Stomach (tissue), 19 donors: ENCODE measurements at places on chromosomes 13 and 19. TPM values are rescaled to one million over a fixed set of nuclear protein-coding genes. Genes with fewer than 3 reads are reported as not detected.
A peak's percentile ranks its signal among the peaks of the same experiment; 100 is the strongest.

MBD3 gene
- total RNA-seq = 62.0 TPM

GFY gene
- total RNA-seq = not detected

ZNF628 gene
- 5.7 TPM for total RNA-seq

RGL3 gene
- 35.9 TPM for total RNA-seq

KLK8 gene
- not detected for total RNA-seq

KLHL1 gene
- total RNA-seq = 0.37 TPM

TRAPPC2B gene
- total RNA-seq = not detected

MCF2L gene
- 66.5 TPM for total RNA-seq

STX10 gene
- total RNA-seq = 179 TPM

LILRA1 gene
- not detected for total RNA-seq

ZNF570 gene
- 16.3 TPM for total RNA-seq

DGKH gene
- total RNA-seq = 41.5 TPM

PGLYRP1 gene
- total RNA-seq = not detected

CEACAM4 gene
- not detected for total RNA-seq

C13orf42 gene
- total RNA-seq = not detected

CD22 gene
- 5.7 TPM for total RNA-seq

- DNase-seq = peak; percentile 70
Measured at GRCh38 chr19:17370026-17370587, 7.0 kb downstream of the PLVAP start.

- DNase-seq = no peak
Measured at GRCh38 chr13:85321734-85322133, 477.5 kb downstream of the SLITRK6 start.

DNA sequence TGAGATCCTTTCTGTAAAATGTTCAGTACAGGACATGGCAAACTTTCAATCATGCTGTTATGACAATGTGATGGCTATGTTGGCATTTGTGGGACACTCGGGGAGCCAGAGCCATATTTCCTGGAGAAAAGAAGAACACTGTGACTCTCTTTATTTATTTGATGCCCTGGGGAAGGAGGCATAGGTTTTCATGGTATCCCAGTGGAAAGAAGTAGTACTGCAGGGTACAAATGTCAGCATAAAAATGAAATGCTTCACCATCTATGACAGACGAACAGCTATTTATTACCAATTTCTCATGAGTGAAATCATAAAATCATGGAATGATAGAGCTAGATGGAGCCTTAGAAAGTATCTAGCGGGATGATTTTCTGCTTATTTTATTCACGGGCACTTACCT is 217.1 kb downstream of the COL4A1 start:
- no peak for DNase-seq

DNA sequence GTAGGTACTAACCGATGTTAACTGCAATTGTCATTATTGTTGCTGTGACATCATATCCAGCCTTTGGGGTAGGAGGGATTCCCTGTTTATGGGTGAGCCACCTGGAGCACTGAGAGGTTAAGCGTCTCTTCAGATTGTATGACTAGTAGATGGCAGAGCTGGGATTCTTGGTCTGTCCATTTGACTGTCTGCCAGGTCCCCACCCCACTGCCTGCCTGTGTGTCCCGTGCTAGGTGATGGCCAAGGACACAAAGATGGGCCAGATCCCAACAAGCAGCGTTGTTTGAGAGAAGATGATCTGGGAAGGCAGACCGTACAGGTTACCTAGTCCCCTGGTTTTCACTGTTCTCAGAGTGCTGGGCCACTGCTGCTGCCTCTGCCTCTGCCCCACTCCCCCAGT is 16.6 kb downstream of the PPP2R1A start:
- DNase-seq = no peak

- no peak for DNase-seq
Measured at GRCh38 chr19:44664976-44665375, 6.3 kb upstream of the CEACAM19 start.

DNA sequence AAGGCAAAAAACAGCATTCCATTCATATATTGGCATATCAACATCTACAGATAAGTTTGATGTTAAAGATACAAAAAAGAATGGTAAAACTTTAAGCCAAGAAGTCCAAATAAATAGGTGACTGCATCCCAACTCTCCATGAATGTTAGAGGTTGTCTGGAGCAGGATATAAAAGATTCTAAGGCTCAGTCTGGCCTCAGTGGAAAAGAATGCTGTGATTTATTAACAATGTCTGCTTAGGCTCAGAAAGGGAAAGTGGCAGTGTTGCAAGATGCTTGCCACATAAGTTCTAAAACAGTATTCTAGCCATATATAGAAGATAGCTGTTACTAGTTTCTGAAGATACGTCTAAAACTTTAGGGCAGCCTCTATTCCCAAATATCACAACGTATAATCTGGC is 179.8 kb upstream of the NBEA start:
- peak; percentile 55 for DNase-seq

- peak; percentile 40 for DNase-seq
Measured at GRCh38 chr19:17125062-17125727, 49.6 kb downstream of the MYO9B start.

GRCh38 chr19:32945260-32945659 is 26.5 kb downstream of the CEP89 start:
- no peak for DNase-seq

DNA sequence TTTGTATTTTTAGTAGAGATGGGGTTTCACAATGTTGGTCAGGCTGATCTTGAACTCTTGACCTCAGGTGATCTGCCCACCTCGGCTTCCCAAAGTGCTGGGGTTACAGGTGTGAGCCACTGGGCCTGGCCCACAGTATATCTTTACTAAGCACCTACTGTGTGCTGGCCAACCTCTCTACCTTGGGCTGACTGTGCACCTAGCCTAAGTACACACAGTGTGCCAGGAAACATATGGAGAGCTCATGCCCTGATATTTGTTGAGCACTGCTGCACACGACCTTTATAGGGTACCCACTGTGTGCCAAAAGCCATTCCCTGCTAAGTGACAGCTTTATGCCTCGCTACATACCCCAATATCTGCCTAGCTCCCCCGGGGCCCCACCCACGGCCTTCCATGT is 6.3 kb upstream of the ARHGAP45 start:
- no peak for DNase-seq

GRCh38 chr13:114323349-114323748 is 9.0 kb downstream of the CHAMP1 start:
- DNase-seq = no peak

DNA sequence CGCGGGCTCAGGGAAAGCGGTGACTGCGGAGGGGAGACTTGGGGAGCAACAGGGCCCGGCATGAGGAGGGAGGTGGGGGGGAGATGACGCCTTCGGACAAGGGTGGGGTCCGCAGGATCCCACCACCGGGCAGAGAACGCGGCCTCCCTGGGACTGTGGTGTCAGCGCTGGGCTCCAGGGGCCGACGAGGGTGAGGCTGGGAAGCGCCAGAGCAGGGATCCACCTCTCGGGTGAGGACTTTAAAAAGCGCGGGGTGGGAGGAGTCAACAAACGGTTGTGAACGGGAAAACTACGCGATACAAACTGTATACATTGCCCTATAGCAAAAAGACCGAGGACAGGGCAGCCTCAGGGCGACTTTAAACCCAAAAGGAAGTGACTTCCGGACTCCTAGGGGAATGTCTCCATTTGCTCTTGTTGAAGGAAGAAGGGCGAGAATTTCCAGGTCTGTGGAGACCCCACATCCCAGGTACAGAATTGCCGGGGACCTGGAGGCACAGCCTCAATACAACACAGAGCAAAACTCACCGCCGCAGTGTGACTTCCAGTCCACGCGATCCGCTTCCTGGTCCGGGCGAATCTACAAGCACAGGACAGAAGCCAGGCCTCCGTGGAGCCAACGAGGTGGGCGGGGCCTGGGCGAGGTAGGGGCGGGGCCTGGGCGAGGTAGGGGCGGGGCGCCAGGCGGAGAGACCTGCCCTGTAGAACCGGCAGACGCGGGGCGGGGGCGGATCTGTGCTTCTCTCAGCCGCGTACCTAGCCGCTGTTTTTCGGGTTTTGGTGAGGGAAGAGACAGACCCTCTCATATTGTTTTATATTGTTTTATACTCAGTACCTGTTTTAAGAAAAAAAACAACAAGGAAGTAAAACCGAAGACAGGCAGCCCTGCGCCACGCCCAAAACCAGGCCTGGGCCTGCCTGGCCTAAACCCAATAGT is at the start of gene ZNF888:
ZNF888 (minus strand) TSS at position 588 of the 937 bp plus-strand sequence. CDS start 5,555 bp downstream, outside the sequence.
- peak; percentile 96 for DNase-seq

GRCh38 chr13:88248393-88248792 is 577.2 kb downstream of the SLITRK5 start:
- DNase-seq = no peak

DNA sequence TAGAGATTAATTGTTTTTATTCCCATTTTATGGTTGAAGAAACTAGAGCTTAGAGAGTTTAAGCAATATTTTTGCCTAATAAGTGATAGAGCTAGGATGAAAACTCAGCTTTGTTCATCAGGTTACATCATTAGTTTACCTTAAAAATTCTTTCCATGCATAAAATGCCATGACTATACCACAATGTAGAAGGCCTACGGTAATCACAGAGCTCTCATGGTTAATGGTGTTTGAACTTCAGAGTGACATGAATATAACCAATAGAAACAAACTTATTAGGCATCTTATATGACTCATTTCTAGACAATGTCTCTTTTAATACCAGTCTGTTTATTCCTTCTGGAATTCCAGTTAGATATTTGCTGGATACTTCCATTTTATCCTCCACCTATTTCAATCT is 78.5 kb downstream of the FGF9 start:
- DNase-seq = no peak
